ENCODE measurements at places on chromosomes 3 and 15.

DNA sequence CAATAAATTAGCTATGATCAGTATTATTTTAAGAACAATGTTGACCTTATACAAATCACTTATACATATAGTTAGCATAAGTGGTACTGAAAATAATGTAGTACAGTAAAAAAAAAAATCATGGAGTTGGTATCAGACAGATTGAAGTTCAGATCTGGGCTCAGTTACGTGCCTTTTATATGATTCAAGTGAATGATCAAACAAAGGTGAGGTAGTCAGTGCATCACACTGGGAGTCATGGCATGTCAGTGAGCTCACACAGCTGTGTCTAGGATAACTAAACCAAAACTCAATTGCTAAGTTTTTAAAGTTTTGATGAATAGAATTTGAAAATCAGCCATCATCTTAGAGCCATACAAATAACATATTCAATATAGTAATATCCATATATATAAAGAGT is 11.2 kb upstream of the CCR8 start:
- DNase-seq = no peak

GRCh38 chr3:80285388-80285787 is 517.6 kb upstream of the ROBO1 start:
- no peak for DNase-seq

DNA sequence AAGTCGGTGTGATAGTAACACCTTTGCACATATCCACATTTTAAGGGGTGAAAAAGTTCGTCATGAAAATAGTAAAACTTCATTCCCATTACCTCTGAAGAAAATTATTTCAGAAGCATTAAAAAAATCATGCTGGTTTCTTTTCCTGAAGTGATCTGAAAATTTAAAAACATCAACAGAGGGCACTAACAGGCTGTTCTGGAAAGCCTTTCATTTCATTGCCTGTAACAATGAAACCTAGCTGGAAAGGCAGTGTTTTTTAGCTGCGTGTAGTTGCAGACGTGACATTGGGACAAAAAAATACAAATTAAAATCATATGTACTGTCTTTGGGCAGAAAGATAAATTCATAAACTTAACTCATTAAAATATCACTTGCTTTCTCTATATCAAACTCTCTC is 993.8 kb downstream of the GBE1 start:
- DNase-seq = no peak

DNA sequence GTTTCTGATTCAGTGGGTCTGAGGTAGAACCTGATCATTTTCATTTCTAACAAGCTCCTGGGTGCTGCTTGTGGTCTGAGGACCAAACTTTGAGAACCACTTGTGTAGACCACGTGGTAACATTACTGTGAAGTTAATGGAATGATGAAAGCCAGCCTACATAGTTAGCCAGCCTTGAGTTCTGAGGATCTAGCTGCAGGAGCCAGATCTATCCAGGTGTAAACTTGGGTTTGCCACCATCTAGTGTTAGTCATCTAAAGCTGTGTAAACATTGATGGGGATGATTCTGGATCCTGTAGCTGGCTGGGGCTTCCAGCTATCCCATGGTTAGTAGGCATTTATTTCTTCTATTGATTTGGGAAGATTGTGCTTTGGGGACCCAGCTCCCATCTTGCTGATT is 170.0 kb downstream of the TMEM108 start:
- DNase-seq = no peak

DNA sequence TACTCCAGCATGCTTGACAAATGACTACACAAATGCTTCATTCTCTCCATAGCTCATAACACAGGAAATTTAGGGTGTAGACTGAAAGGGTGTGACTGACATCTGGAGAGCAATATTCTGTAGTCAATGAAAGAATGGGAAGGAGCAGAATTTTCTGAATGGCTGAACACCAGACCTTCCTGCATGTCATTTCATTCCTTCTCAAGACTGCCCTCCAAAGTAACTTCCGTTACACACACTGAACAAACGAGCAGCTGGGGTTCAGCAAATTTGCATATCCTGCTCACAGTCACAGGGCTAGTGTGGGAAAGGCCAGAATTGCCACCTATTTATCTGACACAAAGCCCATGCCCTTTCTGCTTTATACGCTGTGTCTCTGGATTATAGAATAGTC is 325.0 kb upstream of the CFAP20DC start:
- no peak for DNase-seq

Measured in activated naive CD8-positive, alpha-beta T cell treated with anti-CD3 and anti-CD28 coated beads, Interleukin-2, amount 10 ng/mL, durations not matched to agents 7 days and 5 days (primary cell).